ENCODE measurements at places on chromosomes 1 and 21. TPM values are rescaled to one million over a fixed set of nuclear protein-coding genes. Genes with fewer than 3 reads are reported as not detected.

- no peak overlapping the region for H3K4me3 ChIP-seq
- H3K27ac ChIP-seq, result no peak overlapping the region
- H3K27me3 ChIP-seq, result no peaks in the 10 kb centered on the region
- peak; percentile 60 for DNase-seq
Observed at GRCh38 chr21:41975391-41976272, 21.8 kb upstream of the C2CD2 start.

DNA sequence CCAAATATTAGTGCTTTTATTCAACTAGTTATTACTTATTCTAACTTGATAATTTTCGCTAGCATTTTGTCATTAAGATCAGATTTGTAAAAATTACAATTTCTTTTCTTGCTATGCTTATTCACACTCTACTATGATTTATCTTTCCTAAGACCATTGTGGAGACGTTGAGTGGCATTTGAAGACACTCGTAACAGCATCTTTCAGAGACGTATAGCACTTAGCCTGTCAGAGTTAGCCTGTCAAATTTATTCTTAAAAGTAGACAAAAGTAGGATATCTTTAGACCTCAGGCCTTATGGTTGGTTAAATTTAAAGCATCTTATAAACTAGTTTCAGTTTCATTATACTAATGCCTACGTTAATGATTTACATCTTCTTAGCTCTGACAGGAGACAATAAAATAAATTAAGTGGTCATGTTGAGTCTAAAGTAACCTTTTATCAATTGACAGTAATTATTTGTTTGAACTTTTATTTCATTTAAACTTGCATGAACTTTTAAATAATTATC, 1410.1 kb downstream of the MRPL39 start:
- H3K27ac ChIP-seq, result no peak overlapping the region
- no peaks in the 10 kb centered on the region for H3K4me1 ChIP-seq

- H3K4me3 ChIP-seq, result no peak overlapping the region
- H3K27ac ChIP-seq, result no peak overlapping the region
- no peaks in the 10 kb centered on the region for H3K27me3 ChIP-seq
- no peak for DNase-seq
- no peaks in the 10 kb centered on the region for H3K4me1 ChIP-seq
- no peaks in the 10 kb centered on the region for H3K36me3 ChIP-seq
Observed at GRCh38 chr1:97630281-97630680, 290.6 kb downstream of the DPYD start.

RNPC3 gene
- total RNA-seq, result 30.3 TPM

Data from esophagus muscularis mucosa (tissue), 4 donors.